ENCODE measurements at places on chromosomes 3 and 15. TPM values are rescaled to one million over a fixed set of nuclear protein-coding genes. Genes with fewer than 3 reads are reported as not detected.

Gene MUC13
- total RNA-seq = 0.06 TPM

DNA sequence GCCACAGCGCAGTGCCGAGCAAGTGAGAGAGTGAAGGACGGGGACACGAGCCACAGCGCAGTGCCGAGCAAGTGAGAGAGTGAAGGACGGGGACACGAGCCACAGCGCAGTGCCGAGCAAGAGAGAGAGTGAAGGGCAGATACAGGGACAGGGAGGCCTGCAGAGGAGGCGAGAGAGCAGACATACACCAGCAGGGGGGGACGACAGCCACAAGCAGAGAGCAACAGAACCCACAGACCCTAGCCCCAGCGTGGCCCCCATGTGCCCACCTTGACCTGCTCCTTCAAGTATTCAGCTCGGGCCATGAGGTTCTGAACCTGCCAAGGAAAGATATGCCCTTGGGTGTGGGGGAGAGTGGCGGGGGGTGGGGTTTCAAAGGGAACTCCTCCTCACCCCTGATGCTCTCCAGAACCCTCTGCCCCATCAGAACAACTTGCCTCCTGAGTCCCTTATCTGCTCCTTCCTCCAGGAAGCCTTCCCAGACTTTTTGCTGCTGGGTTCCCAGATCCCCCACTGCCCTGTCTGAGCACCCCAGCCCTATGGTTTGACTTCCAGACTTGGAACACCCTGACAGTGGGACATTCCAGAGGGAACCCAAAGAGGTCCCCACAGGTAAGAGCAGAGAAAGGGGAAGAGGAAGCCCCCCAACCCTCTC lies 5.3 kb downstream of the ULK3 start:
- no peak for DNase-seq

Gene MYO1E
- 126 TPM for total RNA-seq

Gene HRG
- total RNA-seq = not detected

Gene CNOT10
- total RNA-seq = 19.7 TPM

Gene MORC1
- not detected for total RNA-seq

DNA sequence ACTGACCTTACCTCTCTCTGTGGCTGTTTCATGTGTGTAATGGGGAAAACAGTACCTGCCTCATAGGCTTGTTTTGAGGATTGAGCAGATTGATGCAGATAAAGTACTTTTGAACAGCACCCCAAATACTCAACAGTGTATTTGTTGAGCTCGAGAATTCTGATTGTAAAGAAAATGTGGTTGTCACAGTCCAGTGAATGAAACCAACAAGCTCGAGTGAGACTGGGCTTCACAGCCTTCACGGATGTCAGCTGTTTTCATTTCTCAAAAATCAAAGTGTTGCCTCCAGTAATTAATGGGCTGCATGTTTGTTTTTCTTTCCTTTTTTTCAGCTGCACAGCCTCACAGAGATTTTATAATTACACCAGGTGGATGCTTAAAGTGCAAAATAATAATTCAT lies 43.7 kb downstream of the PARP15 start:
- no peak for DNase-seq

GRCh38 chr3:175732017-175732416 lies 872.9 kb downstream of the NAALADL2 start:
- no peak for DNase-seq

Gene MESD
- 34.0 TPM for total RNA-seq

GRCh38 chr3:71111784-71112440 lies 471.6 kb downstream of the FOXP1 start:
- peak; percentile 86 for DNase-seq

Gene TGM5
- total RNA-seq = not detected

GRCh38 chr3:43180027-43180426 lies 74.1 kb upstream of the POMGNT2 start:
- DNase-seq = peak; percentile 80

Gene ZKSCAN7
- 1.1 TPM for total RNA-seq

Gene FBXO40
- not detected for total RNA-seq

DNA sequence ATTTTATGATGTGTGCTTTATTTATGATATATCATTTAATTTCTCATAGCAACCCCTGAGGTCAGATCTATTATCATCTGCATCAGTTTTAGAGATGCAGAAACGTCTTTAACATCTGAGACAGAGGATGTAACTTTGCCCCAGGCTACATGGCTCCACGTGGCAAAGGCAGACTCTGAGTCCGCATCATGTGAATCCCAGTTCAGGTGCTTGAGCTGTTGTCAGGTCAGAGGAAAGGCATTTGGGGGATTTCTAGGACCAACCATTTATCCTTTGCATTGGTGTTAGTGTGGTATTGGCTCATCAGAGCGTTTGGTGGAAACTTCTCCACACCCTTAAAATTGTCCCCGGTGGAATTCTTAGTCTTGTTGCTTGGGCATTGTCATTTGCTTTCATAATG lies 10.8 kb downstream of the CACNA2D3 start:
- no peak for DNase-seq

- no peak for DNase-seq
Measured at GRCh38 chr15:56930669-56931313, 12.3 kb downstream of the TCF12 start.

DNA sequence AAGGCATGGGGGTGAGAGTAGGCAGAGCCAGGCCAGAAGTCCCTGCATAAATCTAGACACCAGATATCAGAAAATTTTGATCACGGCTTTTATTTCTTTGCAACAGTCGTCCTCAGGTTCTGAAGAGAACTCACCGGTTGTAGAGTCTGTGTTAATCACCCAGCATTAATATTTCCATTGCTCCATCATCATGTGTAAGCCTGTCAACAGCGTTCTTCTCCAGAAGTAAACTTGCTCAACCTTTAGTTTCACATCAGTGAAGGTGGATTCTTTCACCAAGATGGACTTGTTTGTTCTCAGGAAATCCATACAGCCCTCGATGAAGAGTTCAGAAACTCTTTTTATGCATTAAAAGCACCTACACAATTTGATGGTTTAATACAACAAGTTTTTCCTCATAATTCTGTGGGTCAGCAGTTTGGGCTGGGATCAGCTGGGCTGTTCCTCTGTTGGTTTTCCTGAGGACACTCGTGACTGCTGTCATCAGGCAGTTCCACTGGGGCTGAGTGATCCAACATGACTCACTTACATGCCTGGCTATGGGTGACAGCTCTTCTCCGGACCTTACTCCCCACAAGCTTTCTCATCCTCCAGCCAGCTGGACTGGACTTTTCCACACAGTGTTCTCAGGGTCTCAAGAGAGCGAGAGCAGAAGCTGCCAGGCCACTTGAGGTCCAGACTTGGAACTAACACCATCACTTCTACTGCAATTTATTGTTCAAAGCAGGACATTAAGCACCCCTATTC lies 303.4 kb downstream of the ZNF621 start:
- no peak for DNase-seq

- DNase-seq = peak; percentile 74
Measured at GRCh38 chr3:15795651-15796308, 2.0 kb downstream of the ANKRD28 start.
